Activated CD8-positive, alpha-beta memory T cell treated with anti-CD3 and anti-CD28 coated beads for 1 hour (primary cell): ENCODE measurements at places on chromosomes 4 and X.

- no peak for DNase-seq
Measured at GRCh38 chr4:86181585-86181984, 178.3 kb downstream of the MAPK10 start.

GRCh38 chr4:37970702-37971101, 10.5 kb downstream of the PTTG2 start:
- peak; percentile 33 for DNase-seq

DNA sequence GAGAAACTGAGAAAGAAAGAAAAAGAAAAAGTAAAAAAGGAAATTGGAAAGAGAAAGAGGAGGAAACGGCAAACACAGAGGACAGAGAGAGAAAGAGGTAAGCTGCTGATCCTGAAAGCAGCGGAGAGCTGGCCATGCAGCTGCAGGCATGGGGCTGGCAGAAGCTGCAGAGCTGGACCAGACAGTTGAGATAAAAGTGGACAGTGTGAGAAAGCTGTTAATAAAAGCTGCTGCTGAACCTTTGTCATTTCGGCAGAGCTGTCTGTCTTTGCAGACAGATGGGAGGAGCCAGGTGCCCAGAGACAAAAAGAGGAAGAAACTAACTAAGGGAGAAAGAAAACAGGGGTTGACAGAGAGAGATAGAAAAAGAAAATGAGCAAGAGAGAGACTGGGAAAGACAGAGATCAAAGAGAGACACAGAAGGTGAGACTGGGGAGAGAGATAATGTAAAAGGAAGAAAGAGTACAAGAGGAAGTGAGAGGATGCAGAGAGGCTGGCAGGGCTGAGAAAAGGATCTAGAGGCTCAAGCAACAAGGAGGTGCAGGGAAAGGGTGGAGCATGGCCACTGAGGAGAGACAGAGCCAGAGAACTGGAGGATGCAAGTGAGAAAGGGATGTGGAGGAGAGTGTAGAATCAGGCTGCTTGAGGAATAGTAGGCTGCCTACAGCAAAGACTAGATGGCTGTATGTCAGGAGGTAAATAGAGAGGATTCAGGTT, 376.8 kb upstream of the FGF16 start:
- DNase-seq: no peak

- DNase-seq: no peak
Measured at GRCh38 chr4:40193578-40193977, 3.3 kb upstream of the RHOH start.

DNA sequence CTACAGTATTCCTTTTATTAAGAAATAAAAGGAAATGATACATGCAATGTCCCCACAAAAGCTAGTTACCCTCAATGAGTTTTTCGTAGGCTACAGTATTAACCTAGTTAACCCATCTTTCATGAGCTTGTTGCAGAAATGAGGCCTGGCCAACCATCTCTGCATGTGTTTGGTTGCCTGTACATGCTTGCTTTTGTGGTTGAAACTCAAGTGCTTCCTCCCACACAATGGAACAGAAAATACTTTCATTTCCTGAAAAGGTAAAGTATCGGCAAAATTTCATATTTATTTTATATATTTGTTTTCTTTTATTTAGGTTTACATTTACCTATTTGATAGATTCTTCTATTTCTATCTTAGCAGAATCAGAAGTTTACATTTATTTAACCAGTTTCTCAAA, 214.6 kb upstream of the FAM241A start:
- DNase-seq: no peak

DNA sequence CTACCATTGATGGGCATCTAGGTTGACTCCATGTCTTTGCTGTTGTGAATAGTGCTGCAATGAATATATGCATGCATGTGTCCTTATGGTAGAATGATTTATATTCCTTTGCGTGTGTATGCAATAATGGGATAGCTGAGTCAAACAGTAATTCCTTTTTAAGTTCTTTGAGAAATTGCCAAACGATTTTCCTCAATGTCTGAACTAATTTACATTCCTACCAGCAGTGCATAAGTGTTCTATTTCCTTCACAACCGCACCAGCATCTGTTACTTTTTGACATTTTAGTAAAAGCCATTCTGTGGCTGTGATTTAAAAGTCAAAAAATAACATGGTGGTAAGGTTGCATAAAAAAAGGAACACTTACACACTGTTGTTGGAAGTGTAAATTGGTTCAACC, 103.1 kb upstream of the FAM47B start:
- no peak for DNase-seq

GRCh38 chrX:54529151-54529550, 868 bp upstream of the GNL3L start:
- DNase-seq: no peak

GRCh38 chr4:59200992-59201391, 1999.1 kb upstream of the ADGRL3 start:
- DNase-seq: no peak

GRCh38 chrX:30283456-30284200, 25.6 kb downstream of the NR0B1 start:
- no peak for DNase-seq

DNA sequence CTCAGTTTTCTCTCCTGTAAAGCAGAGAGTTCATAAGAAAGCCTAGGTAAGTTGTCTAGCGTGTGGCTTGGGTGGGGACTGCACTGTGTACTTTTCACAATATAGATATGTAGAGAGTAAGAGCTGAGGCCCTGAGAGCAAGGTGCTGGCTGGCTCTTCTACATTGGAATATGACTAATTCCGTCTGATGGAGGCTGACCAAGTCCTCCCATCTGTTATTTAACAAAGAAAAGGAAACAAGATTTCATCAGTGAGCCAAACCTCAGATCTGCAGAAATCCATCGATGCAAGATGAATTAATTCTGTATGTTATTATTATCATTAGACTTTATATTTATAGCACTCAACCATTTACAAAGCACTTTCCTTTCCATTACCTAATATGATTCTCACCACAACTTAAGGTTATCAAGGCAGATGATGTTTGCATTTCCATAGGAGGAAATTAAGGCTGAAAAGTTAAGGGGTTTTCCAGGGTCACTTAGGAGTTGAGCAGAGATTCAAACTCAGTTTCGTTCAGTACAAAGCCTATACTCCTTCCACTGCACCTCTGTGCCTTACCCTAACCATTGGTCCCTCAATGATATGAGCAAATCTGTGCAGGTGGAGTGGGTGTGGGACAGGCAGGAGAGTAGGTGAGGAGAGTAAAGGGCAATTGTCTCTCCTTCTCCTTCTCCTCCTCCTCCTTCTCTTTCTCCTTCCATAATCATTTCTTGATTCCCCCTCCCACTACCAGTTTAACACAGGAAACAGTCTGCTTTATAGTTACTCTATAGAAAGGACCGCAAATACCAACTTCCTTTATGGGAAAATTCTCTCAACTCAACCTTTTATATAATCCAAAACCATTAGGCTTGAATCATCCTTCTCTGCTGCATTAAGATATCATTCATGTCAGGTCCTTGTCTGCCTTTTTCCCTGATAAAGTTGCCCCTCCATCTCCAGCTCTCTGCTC, 27.6 kb upstream of the SRD5A3 start:
- no peak for DNase-seq

DNA sequence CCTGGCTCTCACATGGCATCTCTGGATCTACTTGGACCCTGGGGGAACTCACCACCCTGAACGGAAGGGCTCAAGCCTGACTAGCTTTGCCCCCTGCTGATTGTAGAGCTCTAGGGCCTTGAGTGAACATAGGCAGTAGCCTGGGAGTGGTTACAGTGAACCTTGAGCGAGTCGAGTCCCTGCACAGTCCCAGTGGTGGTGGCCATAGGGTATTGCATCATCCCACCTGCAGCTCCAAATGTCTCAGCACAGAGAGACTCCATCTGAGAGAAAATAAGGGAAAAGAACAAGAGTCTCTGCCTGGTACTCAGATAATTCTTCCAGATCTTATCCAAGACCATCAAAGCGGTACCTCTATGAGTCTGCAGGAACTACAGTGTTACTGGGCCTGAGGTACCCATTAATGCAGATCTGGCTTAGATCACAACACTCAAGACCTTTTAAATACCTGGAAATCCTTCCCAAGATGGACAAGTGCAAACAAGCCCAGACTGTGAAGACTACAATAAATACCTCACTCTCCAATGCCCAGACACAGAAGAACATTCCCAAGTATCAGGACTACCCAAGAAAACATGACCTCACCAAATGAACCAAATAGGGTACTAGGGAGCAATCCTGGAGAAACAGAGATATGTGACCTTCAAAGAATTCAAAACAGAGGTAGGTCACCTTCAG, 167.5 kb upstream of the TET2 start:
- DNase-seq: no peak

DNA sequence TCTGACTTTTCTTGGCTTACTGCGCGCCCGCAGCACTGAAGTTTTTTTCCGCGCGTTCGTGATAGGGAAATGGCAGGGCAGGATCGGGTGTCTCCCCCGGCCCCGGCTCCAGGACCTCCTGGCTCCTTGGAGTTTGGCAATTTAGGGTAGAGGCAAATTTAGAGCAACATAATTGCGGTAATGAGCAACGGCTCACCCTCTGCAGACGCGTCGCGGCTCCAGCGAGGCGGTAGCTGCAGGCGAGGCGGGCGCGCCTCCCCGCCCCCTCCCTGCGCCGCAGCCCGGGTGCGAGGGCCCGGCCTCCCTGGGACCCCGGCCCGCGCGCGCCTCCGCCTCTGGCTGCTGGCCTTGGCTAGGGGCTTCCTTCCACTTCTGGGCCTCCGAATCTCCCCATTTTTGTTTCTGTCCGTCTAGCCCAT, 6.2 kb downstream of the MSX1 start:
- no peak for DNase-seq

DNA sequence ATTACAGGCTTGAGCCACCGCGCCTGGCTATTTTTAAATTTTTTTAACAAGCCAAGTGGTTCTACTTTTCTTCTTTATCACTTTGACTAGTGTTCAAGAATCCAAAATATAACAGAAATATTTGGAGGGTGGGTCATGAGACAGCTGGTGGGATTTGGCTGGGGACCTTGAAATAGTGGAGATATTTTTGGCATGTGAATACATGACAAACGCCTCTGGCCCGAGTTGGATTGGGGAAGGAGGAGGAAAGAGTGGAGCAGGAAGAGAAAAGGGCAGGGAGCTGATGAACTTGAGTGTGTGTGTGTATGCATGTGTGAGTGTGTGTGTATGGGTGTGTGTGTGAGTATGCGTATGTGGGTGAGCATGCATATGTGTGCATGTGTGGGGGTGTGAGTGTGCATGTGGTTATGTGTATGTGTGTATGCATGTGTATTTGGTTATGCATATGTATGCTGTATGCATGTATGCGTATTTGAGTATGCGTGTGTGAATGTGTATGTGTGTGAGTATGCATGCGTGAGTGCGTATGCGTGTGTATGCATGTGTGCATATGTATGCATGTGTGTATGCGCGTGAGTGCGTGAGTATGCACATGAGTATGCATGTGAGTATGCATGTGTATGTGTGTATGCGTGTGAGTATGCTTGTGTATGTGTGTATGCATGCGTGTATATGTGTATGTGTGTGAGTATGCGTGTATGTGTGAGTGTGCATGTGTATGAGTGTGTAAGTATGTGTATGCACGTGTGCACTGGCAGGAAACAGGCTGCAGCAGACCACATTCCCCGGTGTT, 49.6 kb downstream of the JADE1 start:
- DNase-seq: no peak

DNA sequence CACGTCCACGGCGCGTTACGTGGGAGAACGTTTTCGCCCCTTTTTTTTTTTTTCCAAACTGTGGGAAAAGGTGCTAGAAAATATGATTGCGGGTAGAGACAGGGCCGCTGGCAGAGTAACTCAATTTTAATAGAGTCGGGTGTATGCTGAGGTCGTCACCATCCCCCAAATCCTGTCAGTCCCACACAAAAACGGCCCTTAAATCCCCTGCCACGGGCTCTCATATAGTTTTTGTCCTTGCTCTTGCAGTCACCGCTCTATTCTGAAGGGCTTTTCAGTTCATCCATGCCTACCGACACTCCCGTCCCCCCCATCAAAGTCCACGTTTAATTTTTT, 796 bp upstream of the MED14 start:
- DNase-seq: no peak

GRCh38 chr4:66974665-66975064, 570.6 kb downstream of the CENPC start:
- no peak for DNase-seq

DNA sequence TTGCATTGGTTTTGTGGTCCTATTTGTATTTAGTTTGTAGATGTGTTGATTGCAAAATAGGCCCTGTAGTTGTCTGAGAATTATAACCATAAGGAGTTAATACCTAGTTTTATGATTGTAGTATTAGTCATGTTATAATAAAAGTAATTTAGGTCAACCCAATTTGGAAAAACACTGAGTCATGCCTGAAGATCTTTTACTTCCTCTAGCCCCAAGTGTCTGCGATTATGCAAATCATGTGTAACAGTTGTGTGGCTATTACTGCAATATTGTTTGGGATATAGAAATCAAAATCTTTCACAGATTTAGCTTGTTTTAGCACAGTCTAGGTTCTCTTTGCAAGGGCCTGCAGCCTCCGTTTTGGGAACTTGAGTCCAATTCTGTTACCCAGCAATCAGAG, 12.6 kb downstream of the SRD5A3 start:
- DNase-seq: no peak

DNA sequence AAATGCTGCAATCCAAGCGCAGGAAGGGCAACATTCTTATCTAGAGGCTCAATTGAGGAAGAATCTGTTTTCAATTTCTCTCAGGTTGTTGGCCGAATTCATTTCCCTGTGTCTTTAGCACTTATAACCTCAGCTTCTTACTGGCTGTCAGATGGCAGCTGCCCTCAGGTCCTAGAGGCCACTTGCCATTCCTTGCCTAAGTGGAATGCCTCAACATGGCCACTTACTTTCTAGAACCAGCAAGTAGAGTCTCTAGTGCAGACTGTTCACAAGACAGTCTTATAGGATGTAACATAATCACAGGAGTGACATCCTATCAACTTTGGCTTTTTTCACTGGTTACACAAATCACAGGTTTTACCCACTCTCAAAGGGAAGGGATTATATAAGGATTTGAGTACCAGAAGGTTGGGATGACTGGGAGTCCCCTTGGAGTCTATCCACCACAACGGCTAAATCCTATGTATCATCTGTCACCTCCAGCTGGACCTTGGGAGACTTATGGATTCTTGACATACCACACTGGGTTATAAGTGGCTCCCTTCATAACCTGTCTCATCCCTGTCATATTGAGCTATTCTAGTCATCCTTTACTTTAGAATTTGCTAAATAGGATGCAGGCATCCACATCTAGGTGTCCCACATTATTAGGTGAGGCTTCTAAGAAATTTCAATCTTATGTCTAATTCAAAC, 297.9 kb upstream of the CTSO start:
- no peak for DNase-seq

- no peak for DNase-seq
Measured at GRCh38 chr4:39814403-39815185, 116.7 kb downstream of the UBE2K start.

GRCh38 chr4:75555294-75556164, at the start of gene ODAPH:
Gene ODAPH, plus strand, starts transcription at chr4:75556066. Its CDS starts 17 bp downstream, at chr4:75556083.
- no peak for DNase-seq
